ENCODE measurements at places on chromosomes 12 and 14.

- DNase-seq = no peak
Observed at GRCh38 chr14:56996721-56997399, 186.6 kb upstream of the OTX2 start.

DNA sequence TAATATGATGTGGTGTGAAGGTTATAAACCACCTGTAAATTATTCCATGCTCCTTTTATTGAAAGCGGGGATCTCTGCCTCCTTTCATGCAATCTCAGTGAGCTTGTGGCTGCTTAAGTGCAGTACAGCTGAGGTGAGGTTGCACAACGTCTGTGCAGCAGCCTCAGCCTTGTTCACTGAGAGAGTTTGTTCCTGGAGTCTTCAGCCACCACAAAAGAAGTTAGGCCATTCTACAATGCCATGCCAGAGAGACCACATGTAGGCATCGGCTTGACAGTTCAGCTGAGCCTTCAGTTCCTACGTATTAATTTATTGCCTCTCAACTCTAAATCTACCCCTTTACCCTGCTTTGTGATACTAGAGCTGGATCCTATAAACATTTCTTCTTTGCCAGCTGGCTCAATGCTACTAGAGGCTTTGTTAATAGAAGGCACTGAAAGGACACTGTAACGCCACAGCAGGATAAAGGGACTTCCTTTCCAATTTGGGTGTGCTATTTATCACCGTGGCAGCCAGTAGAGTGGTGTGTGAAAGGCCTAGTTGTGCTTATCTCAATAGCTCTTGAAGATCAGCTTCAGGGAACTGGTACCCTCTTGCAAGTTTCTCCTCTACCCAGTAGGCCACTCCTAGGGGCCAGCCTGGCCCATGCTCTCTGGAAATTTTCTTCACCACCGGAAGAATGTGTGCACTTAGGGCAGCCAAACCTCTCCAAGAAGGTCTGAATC is 337.7 kb downstream of the IPO8 start:
- no peak for DNase-seq

DNA sequence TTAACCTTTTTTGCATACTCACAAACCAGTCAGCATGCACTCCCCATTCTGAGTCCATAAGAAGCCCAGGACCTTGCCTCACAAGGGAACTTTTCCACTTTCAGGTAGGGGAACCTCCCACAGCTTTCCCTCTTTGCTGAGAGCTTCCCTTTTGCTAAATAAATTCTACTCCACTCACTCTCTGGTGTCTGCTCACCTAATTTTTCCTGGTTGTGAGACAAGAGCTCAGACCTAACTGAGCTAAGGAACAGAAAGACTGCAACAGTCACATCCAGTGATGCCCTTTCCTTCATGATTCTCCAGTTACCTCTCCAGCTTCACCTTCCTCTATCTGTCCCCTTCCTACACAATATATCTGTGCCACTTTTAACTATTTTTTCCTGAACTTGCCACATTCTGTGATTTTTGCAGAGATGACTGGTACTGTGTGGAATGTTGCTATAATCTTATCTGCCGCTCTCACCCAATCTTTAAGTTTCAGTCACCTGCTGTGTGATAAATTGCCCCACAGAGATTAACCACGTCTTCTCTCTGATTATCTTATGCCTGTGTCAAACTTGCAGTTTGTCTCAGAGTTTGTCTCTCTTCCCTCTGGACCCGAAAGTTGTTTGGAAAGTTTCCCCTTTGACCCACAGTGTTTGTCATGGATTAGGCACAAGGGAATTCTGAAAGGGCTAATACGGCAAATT is 737.1 kb upstream of the FLRT2 start:
- DNase-seq = no peak

- no peak for DNase-seq
Observed at GRCh38 chr14:44418856-44419255, 88.2 kb downstream of the FSCB start.

Measured in iPS-NIHi11 (cell line).